GDM1 (cell line): ENCODE measurements at places on chromosomes 7 and 10.
A peak's percentile ranks its signal among the peaks of the same experiment; 100 is the strongest.

- no peak for DNase-seq
Measured at GRCh38 chr10:107585630-107586029, 421.1 kb upstream of the SORCS1 start.

DNA sequence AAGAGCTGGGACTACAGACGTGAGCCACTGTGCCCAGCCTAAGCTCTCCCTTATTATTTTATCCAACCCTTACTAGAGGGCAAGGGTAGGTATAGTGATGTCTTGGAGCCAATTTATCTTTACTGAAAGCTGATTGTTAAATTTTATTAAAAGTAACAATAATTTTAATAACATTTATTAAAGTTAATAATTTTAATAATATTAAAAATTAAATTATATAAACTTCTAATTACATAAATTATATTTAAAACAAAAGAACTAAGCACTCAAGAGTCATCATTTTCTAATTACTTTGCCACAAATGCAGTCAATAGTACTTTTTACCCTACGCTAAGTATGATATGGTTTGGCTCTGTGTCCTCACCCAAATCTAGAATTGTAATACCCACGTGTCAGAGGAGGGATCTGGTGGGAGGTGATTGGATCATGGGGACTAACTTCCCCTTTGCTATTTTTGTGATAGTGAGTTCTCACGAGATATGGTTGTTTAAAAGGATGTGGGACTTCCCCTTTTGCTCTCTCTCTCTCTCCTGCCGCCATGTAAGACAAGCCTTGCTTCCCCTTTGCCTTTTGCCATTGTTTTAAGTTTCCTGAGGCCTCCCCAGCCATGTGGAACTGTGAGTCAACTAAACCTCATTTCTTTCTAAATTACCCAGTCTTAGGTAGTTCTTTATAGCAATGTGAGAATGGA lies 58.4 kb upstream of the ETV1 start:
- DNase-seq, result peak; percentile 65

DNA sequence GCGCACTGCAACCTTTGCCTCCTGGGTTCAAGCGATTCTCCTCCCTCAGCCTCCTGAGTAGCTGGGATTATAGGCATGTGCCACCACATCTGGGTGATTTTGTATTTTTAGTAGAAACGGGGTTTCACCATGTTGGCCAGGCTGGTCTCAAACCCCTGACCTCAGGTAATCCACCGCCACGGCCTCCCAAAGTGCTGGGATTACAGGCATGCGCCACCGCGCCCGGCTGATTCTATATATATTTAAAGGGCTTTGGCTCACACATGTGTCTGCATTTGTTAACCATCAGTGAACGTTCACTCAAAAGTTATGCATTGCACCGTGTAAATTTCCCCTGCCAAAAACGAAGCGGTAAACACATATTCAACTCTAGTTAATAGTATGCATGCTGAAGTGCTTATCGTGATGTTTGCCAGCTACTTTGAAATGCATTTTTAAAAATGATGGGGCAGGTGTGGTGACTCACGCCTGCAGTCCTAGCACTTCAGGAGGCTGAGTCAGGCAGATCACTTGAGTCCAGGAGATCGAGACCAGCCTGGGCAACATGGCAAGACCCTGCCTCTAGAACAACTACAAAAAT lies 17.7 kb upstream of the WIPI2 start:
- DNase-seq, result no peak

GRCh38 chr7:67512481-67512880 lies 515.8 kb downstream of the TYW1 start:
- DNase-seq, result no peak

DNA sequence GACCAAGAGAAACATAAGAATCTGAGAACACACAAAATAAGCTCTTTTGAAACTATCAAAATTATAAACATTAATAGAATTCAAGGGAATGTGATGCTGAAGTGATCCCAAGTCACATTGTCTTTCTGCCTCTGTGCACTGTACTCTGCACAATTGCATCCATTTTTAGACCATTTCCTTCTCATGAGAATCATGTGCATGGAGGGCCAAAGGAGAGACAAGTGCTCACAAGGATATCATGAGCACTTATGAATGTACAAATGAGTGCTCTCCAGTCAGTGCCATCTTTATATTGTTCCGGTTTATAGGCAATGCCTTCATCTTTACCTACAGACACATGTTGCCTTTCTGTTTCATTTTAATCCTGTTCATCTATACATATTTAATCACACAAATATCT lies 36.9 kb downstream of the MET start:
- DNase-seq, result no peak

DNA sequence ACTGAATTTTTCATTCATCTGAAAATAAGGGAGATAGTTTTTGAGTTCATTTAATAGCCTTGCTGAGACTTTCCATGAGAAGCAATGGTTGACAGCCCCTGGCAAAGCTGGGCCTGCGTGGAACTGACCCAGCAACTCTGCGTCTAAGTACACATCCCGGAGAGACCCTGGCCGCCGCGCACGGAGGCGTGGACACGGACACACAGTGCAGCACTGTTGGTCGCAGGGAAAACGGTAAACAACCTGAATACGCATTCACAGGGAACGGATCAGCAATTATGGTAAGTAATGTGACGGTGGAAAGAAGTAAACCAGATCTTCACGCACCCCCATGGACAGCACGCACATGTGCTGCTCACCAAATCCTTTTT lies 28.2 kb downstream of the GNA12 start:
- DNase-seq, result no peak
